Lower lobe of right lung (tissue), 2 donors: ENCODE measurements at places on chromosomes 11 and 22. TPM values are rescaled to one million over a fixed set of nuclear protein-coding genes. Genes with fewer than 3 reads are reported as not detected.

- H3K4me3 ChIP-seq = no peak overlapping the region
- H3K27me3 ChIP-seq = no peaks in the 10 kb centered on the region
- no peaks in the 10 kb centered on the region for H3K4me1 ChIP-seq
- no peak overlapping the region for H3K27ac ChIP-seq
Observed at GRCh38 chr11:101187748-101188147, 58.1 kb upstream of the PGR start.

ROBO4 gene
- total RNA-seq = 58.3 TPM

DNA sequence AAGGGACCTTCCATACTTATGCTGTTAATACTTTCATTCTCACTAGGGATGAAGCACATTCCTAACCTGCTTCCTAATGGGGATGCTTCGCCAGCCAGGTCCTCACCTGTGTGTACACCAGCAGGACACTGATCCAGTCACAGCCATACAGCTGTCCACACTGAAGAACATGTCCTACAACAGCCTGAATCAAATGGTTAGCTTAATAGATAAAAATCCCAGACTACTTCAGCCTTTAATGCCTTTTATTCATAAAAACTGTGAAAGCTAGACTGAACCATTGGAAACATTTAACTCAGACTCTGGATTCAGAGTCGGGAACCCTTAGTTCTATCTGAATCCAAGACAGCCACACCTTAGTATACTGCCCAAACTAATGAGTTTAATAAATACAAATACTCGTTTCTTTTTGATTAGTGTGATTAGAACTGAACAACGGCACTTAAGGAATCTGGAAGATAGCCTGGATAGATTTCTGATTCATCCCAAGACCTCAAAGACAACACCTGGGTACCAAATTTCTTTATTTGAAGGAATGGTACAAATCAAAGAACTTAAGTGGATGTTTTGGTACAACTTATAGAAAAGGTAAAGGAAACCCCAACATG is 3.3 kb downstream of the FTH1 start:
- peak overlapping the region; percentile 97 for H3K27ac ChIP-seq
- peak overlapping the region; percentile 98 for H3K4me3 ChIP-seq
- peaks cover 67% of the 10 kb centered on the region for H3K4me1 ChIP-seq
- no peaks in the 10 kb centered on the region for H3K27me3 ChIP-seq
- peaks cover 42% of the 10 kb centered on the region for H3K36me3 ChIP-seq

DNA sequence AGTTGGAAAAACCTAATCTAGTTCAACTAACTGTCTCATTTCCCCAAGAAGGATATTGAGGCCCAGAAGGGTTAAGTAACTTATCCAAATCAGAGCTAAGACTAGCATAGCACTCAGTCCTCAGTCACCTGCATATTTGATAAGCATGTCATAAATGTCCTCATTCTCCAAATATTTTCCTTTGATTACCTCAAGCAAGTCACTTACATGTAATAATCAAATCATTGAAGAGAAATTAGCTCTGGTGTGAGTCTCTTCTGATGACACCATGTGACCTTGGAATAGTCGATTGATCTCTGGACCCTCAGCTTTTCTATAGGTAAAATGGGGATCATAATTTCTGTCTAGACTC is 48.8 kb upstream of the PICALM start:
- H3K4me3 ChIP-seq = no peak overlapping the region
- DNase-seq = no peak
- H3K36me3 ChIP-seq = no peaks in the 10 kb centered on the region
- H3K27ac ChIP-seq = no peak overlapping the region
- peaks cover 14% of the 10 kb centered on the region for H3K4me1 ChIP-seq

- H3K4me1 ChIP-seq = no peaks in the 10 kb centered on the region
- no peak overlapping the region for H3K27ac ChIP-seq
- no peak overlapping the region for H3K4me3 ChIP-seq
- no peaks in the 10 kb centered on the region for H3K27me3 ChIP-seq
- DNase-seq = no peak
Observed at GRCh38 chr11:113197446-113197845, 116.9 kb upstream of the TTC12 start.

GRCh38 chr11:107591378-107592230 is 657 bp downstream of the ELMOD1 start:
- peaks cover 22% of the 10 kb centered on the region for H3K4me1 ChIP-seq
- H3K27me3 ChIP-seq = peaks cover 47% of the 10 kb centered on the region
- H3K4me3 ChIP-seq = peak overlapping the region; percentile 72
- no peak for DNase-seq
- H3K36me3 ChIP-seq = no peaks in the 10 kb centered on the region

XKR3 gene
- 0.30 TPM for total RNA-seq

SCO2 gene
- total RNA-seq = 4.9 TPM

DNA sequence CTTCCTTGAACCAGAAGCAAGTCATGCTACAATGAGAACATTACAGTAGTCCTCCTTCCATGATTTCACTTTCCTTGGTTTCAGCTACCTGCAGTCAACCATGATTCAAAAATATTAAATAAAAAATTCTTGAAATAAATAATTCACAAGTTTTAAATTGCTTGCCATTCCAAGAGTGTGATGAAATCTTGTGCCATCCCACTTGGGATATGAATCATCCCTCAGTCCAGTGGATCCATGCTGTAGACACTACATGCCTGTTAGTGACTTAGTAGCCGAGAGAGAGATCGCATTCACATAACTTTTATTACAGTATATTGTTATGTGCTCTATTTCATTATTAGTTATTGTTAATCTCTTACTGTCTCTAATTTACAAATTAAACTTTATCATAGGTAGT is 6.0 kb downstream of the HOATZ start:
- no peak overlapping the region for H3K4me3 ChIP-seq
- H3K27me3 ChIP-seq = no peaks in the 10 kb centered on the region
- no peak for DNase-seq
- no peaks in the 10 kb centered on the region for H3K4me1 ChIP-seq
